ENCODE measurements at places on chromosomes 3 and 15.
A peak's percentile ranks its signal among the peaks of the same experiment; 100 is the strongest.

DNA sequence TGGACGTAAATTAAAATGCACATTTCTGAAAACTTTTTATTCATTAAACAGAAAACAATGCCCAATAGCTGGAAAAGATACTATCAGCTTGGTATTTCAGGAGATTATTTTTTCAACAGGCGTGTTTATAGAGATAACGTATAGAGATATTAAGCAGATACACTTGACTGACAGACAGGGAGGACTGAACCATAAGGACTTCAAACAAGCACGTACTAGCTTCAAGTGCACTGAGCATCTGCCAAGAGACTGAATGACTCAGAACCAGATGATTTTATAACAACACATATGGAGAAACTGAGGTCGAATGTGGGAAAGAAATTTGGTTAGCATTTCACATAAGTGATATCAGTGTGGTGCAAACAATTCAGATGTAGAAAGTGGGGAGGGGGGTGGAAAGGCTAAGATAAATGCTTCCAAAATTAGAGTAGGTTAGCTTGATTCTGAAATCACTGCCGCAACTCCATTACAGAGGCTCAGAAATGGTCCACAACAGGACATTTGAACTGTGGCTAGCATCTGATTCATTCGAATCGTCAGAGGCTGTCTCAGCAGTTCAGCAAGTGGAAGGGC, 103.5 kb downstream of the SEMA6D start:
- ATAC-seq, result peak; percentile 63

DNA sequence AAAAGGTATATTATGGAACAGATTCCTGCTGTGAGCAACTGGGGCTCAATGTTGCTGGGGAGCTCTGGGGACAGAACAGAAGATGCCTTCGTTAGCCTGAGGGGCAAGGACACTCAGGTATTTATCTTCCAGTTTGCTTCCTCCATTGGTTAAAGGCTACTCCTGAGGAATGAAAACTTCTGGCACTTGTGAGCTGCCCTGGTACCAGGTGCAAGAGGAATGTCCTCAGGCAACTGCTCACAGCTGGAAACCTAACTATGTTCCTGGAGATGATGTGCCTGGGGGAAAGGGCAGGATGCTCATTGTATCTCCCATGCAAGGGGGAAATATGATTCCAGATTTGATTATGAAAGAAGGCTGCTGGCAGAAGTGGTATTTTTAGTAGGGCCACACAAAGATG, 54.0 kb upstream of the BBX start:
- no peak for ATAC-seq

GRCh38 chr3:10561946-10562560, 56.7 kb upstream of the ATP2B2 start:
- peak; percentile 49 for ATAC-seq

DNA sequence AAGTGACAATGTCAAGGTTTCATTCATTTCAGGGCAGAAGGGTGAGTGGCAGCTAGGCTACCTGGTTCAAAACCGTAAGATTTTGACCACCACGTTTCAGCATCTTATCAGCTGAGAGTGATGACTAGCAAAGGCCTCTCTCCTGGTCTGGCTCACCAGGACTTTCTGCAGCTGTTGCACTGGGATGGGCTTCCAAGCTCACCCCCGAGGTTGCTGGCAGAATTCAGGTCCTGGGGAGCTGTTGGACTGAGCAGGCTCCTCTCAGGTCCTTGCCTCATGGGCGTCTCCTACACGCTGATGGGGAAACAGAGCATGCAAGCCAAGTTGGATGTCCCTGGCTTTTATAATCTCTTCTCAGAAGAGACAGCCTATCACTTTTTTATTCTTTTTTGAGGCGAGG, 88.8 kb upstream of the RNU6-1 start:
- no peak for ATAC-seq

DNA sequence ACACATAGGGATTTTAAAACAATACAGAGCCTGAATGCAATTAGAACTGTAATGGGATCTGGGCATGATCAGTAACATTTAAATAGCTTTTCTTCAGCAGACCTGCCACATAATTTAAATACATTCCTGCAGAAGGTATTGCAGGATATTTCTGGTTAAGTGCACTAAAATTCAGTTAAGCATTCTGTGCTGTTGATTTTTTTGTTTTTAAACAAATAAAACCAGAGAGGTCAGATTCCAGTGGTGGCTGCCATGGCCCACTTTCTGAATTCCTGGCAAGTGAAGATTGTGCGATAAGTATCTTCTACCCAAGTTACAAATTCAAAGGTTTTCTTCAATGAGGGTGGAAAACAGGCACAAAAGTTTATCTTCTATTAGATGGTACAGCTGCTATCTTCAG, 98.7 kb downstream of the RAP2B start:
- ATAC-seq, result no peak

- no peak for ATAC-seq
Measured at GRCh38 chr3:113166719-113167492, 44.5 kb upstream of the BOC start.

DNA sequence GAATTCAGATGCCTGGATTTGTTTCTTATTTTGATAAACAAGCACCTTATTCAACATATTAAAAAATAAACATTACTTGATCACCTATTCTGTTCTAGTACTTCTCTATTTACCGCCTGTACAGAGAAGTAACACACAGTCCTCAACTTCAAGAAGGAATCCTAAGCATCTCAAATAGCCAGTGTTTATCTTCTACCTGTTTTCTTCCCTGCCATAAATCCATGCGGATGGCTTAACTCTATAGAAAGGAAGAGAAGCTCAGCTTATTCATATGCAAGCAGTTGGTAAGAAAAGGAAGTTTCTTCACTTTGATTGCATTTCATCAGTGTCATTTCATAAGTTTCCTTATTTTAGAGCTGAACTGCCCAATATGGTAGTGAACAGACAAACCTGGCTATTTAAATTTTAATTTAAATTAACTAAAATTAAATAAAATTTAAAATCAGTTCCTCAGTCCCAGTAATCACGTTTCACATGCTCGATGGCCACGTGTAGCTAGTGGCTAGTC, 210.0 kb upstream of the PEX5L start:
- ATAC-seq, result no peak

- ATAC-seq, result no peak
Measured at GRCh38 chr3:119585208-119585607, 5.9 kb downstream of the ADPRH start.

- no peak for ATAC-seq
Measured at GRCh38 chr3:177983320-177983719, 552.9 kb upstream of the KCNMB2 start.

DNA sequence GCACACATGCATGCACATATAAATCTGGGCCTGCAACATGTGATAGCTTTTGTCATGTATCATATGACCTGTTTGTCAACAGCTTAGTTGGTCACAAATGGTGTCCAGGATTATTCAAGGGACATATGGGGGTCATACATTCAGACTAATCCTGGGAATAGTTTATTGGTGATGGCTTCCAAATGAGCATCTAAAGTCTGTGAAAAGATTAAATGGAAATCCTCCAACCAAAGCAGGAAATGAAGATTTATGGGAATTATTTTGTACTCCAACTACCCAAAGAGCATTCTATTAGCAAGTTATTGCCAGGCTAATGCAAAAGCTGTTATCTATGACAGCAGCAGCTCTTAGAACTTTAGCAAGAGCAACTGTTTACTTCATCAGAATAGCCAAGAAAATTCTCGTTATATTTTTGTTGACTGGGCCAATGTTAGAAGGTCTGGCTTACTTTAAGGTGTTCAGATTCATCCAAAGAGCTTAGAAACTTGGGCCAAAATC, 7.1 kb downstream of the FSTL1 start:
- no peak for ATAC-seq

DNA sequence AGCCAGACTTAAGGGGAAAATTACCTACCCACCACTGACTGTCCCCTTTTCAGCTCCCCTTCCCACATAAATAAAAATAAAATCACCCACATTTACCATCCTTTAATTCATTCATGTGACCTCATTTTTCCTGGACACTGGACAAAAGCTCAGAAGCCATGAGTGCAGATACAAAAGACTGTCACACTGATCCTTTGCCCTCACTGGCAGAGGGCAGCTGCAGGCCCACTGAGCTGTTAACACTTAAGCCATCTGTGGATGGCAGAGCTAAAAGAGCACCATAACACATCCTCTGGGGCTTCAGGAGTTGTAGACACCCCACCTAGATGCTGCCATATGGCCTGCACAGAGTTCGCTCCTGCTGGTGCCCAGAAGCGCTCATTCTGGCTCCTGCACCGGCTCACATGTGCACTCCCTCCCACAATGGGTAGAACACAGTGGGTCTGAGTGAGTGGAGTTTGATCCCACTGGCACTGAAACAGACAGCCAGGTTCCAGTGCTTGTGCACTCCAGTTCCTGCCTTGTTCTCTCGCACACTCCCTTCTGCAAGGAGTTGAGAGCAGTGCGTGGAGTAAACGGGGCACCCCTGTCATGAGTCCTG, 38.8 kb downstream of the EDC3 start:
- ATAC-seq, result no peak

- ATAC-seq, result no peak
Measured at GRCh38 chr3:172296248-172296974, 151.8 kb downstream of the GHSR start.

DNA sequence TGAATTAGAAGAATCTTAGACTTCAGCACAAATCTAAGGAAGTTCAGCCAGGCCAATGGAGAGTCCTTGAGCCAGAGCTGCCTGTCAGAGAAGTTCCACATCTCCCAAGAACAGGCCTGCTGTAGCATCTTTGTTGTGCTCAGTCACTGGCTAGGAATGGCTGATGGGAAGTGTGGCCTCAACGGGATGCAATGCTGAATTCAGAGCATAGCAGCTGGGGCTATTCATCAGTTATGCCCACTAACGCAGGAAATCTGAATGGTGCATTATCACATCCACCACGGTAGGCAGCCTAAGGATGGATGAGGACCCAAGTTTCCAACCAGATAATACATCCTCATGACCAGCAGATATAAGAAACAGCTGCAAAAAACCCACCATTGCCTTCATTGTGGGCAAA, 3.2 kb upstream of the EIF1B start:
- ATAC-seq, result no peak

DNA sequence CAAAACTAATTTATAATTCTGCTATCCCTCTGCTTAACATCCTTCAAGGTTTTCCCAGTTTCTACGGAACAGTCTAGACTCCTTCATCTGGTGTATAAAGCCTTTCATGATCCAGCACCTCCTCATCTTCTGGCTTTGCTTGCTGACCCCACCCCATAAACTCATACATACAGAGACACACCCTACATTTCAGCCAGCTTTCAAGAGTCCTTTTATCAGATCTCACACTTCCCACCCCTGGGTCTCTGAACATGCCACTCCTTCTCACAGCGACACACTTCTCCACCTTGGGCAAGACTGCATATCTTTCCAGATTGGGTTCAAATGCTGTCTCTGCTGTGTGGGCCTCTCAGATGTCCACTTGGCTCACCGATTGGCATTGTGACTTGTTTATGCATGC, 166.8 kb upstream of the LPP start:
- ATAC-seq, result no peak

- no peak for ATAC-seq
Measured at GRCh38 chr3:187648177-187648576, 22.0 kb downstream of the SST start.

DNA sequence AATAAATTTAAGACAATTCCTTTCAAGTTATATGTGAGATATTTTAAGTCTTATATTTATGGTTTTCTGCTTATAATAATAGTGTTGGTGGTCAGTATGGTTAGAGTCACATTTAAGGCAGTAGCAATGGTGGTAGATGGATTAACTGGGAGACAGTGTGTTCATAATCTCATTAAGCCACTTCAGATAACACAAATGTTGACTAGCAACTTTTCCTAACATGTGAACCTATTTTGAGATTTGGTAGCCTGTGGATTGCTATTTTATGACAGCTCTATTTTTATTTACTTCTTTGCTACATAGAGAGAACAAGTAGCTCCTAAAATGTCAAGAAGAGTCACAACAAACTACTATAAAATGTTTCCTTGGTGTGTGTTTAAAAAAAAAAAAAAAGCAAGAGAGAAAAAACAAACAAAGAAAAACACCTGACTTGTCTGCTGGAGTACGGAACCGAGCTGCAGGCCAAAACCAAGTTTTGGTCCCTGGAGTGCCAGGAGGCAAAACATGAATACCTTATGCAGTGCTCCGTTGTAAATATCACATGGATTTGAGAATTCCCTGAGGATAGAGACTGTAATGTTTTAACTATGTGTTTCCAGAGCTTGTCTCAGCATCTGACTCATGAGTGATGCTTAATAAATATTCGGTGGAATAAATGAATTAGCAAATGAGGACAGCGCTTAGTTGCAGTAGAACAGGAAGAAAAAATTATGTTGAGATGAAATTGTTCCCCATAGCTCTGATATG, 457.1 kb upstream of the ROBO2 start:
- no peak for ATAC-seq
